RKO (cell line): ENCODE measurements at places on chromosomes 7 and 10.

DNA sequence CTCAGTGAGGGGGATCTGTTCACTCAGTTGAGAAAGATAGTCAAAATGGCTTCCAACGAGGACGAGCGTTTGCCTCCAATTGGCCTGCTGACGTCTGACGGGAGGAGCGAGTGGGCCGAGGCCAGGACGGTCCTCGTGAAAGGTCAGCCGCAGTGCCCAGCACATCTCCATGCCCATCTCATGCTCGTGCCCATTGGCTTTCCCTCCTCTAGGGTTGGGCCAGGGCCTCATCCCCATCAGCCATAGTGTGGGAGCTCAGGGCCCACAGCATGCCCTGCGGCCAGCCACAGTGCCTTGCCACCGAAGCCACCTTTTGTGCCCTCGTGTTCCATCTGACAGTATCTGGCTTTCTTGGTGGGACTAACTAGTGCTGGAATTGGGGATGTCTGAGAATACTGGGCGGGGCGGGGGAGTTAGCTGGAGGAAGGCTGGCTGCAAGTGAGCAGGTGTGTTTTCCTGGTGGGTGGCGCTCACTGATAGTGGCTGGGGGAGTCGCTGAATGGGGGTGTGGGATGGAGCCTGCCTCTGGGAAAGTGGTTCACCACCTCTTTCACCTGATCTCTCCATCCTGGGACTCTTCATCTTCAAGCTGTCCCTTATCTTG, 13.9 kb downstream of the CHAT start:
- DNase-seq = no peak

GRCh38 chr10:73465978-73466726, 29.7 kb downstream of the PPP3CB start:
- DNase-seq = no peak

GRCh38 chr7:131747658-131748232, 191.3 kb upstream of the PODXL start:
- DNase-seq = no peak

- no peak for DNase-seq
Measured at GRCh38 chr10:2326411-2326810, 589.1 kb upstream of the ADARB2 start.

DNA sequence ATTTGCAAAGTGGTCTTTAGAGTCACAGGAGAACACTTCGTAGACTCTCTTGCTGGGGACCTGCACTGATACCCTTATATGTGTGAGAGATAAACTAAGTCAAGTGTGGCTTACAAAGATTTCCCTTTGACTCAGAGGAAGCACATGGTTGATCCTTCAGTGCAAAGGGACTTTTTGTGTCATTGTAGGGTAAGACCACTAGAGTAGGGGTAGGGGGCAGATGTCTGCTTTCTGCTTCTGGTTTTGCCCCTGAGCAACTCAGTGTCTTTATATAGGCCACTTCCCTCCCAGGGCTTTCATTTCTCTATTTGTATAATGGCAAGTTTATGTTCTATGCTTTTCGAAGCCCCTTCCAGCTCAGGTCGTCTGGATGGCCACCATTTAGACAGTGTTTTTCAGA, 281.7 kb downstream of the SORCS3 start:
- DNase-seq = no peak

- DNase-seq = no peak
Measured at GRCh38 chr7:137839903-137840779, 6.6 kb downstream of the DGKI start.

- DNase-seq = peak; percentile 51
Measured at GRCh38 chr10:54758791-54759190, 42.2 kb downstream of the PCDH15 start.
